ENCODE measurements at places on chromosomes 5 and 9. TPM values are rescaled to one million over a fixed set of nuclear protein-coding genes. Genes with fewer than 3 reads are reported as not detected.
A peak's percentile ranks its signal among the peaks of the same experiment; 100 is the strongest.

The ARHGEF37 gene
- total RNA-seq, result 5.3 TPM

DNA sequence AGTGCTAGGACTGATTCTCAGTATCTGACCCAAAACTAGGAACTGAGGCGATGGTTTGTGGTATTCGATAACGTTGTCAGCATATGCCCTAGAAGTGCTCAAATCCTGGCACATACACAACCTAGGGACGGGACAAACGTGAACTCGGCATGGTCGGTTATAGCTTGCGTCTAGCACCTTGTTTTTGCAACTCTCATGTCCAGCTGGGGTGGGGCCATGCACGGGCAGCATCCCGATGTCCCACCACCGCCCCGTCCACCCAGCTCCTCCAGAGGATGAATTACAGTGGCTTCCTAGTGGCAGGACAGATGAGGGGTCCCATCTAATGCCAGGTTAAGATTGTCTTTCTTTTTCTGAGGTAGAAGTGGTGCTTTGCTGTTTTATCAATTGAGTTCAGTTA, 31.6 kb downstream of the PROP1 start:
- H3K4me1 ChIP-seq, result no peaks in the 10 kb centered on the region
- H3K4me3 ChIP-seq, result no peak overlapping the region
- no peaks in the 10 kb centered on the region for H3K36me3 ChIP-seq
- no peak for DNase-seq
- no peaks in the 10 kb centered on the region for H3K27me3 ChIP-seq

DNA sequence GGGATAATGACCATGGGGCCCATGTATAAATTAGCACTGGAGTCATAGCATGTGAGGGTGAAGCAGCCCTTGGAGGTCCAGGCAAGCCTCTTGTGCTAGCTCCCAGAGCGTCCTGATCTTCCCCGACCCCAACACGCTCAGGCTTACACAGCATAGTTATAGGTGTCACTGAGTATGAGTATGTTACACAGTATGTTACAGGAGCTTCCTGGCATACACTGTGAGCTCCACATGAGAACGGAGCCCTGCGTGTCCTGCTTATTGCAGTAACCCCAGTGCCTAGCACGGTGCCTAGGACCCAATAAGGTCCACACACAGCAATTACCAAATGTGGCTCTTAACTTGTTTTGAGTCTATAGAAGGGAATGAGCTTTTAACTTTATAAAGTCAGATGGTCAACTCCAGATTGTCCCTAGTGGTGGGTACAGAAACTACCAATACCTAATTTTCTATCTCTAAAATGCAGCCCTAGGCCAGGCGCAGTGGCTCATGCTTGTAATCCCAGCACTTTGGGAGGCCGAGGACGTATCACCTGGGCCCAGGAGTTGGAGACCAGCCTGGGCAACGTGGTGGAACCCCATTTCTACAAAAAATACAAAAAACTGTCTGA, 64.1 kb downstream of the PLAC8L1 start:
- no peak for DNase-seq
- H3K27me3 ChIP-seq, result no peaks in the 10 kb centered on the region
- no peak overlapping the region for H3K4me3 ChIP-seq
- no peaks in the 10 kb centered on the region for H3K4me1 ChIP-seq
- no peaks in the 10 kb centered on the region for H3K36me3 ChIP-seq

GRCh38 chr9:134026581-134026980, 1.3 kb downstream of the BRD3OS start:
- no peaks in the 10 kb centered on the region for H3K4me1 ChIP-seq
- peaks cover 4% of the 10 kb centered on the region for H3K36me3 ChIP-seq
- no peak overlapping the region for H3K27ac ChIP-seq
- DNase-seq, result no peak
- H3K4me3 ChIP-seq, result peak overlapping the region; percentile 76

- H3K36me3 ChIP-seq, result no peaks in the 10 kb centered on the region
- H3K4me1 ChIP-seq, result no peaks in the 10 kb centered on the region
- H3K27ac ChIP-seq, result no peak overlapping the region
- no peak overlapping the region for H3K4me3 ChIP-seq
- no peak for DNase-seq
- H3K27me3 ChIP-seq, result no peaks in the 10 kb centered on the region
Measured at GRCh38 chr5:81486711-81487110, 92.8 kb upstream of the ACOT12 start.

GRCh38 chr9:27292659-27293405, 4.1 kb downstream of the EQTN start:
- H3K4me1 ChIP-seq, result no peaks in the 10 kb centered on the region
- no peaks in the 10 kb centered on the region for H3K36me3 ChIP-seq
- no peak overlapping the region for H3K4me3 ChIP-seq
- DNase-seq, result peak; percentile 1

Measured in fibroblast of lung (primary cell).